ENCODE measurements at places on chromosomes 7 and 10.

DNA sequence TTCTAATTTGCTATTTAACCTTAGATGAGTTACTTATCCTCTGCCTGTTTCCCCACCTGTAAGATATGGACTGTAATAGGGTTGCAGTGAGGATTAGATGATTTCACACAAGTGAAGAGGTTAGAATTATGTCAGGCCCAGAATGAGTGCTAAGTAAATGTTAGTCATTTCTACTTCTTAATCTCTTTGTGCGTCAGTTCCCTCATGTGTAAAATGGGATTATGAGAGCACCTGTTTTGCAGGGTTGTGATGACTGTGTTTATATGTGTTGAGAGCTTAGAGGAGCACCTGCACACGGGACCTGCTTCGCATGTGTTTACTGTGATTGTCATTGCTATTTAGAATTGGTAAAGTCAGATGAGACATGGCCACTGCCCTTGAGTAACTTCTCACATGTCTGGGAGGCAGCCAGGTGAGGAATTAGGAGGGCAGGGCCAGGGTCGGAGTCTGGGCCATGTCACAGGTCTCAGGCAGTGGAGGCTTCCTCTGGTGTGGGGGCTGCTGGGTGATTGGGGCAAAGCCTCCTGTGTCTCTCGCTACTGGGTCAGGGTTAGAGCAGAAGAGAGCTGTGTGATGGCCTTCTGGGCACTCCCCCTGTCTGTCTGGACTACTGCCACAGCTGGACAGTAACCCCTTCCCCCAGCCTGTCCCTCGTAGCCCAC lies 106.7 kb downstream of the WDFY4 start:
- no peak for DNase-seq

DNA sequence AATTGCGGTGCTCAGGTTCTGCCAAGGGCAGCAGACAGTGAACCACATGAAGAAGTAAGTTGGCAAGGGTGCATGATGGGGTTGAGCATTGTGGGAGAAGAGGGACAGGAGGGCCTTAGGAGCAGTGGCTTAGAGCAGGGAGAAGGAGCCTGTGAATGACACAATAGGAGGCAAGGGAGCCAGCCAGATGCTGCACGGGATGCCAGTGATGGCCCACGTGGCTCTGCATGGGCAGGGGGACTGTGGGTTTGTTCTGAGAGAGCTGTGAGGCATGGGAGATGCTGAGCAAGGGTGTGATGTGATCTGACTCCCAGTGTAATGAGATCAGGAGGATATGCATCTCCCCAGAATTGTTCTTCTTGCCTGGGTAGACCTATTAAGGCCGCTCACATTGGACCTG lies 60.9 kb downstream of the C10orf90 start:
- DNase-seq: no peak

- DNase-seq: peak; percentile 60
Observed at GRCh38 chr7:2013381-2014311, 219.1 kb downstream of the MAD1L1 start.

DNA sequence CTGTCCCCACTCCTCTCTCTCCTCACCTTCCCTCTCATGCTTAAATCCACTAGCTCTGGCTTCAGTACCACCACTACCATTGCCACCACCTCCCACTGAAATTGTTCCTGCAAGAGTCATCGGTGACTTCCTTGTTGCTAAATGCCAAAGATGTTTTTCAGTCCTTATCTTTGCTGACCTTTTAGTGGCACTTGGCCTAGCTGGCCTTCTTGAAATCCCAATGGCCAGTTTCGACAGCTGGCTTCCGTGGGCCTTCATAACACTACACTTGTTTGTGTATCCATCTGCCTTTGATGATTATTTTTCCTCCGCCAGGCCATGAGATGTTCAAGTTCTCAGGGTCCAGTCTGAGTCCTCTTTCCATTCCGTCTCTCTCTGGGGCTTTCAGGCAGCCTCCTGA lies 118.2 kb upstream of the NANOS1 start:
- DNase-seq: no peak

GRCh38 chr10:66625709-66626590 lies 299.9 kb upstream of the LRRTM3 start:
- no peak for DNase-seq

- DNase-seq: no peak
Observed at GRCh38 chr10:131755200-131755599, 145.6 kb upstream of the PPP2R2D start.

DNA sequence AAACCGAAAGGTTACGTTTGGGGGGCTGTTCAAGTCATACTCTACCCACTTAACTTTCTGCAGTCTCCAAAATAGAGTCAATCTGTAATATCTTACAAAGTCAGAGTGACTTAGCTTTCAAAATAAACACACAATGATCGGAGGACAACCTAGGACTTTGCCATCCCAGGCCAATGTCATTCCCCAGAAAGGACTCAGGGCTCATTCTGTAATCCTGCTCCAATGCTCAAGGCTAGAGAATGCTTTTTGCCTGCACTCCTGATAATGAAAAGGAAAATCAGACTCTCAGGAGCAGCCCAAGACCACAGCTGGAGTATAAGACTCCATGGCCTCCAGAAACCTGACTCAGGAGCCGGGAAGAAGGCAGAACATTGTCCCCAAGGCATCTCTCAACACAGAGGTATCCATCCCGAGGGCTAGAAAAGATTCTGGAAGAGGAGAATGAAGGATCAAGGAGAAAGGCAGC lies 28.5 kb upstream of the ASCC1 start:
- no peak for DNase-seq

DNA sequence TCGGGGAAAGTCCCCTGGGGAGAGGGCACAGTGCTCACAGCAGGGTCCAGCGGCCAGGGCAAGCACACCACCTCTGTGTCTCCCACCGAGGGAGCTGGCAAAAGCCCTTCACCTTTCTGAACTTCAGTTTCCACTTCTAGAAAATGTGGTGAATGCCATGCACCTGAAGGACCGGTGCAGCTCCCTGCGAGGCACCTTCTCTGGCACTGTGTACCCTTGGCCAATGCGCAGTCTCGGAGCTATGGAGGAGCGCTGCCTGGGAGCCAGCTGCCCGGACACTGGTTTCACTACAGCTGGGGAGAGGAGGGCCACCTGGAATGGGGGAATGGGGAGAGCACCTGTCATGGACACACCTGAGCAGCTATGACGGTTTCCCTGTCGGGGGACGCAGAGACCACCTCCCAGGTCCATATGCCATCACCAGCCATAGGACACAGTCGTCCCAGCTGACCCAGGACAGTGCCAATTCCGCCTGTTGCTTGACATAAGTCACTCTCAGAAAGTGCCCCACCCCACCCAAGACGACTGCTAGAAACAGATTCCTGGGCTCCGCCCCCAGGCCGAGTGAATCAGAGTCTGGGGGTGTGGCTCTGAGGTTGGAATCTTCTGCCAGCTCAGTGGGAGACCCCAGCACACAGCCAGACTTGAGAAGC lies 16.8 kb downstream of the RASGEF1A start:
- DNase-seq: no peak

DNA sequence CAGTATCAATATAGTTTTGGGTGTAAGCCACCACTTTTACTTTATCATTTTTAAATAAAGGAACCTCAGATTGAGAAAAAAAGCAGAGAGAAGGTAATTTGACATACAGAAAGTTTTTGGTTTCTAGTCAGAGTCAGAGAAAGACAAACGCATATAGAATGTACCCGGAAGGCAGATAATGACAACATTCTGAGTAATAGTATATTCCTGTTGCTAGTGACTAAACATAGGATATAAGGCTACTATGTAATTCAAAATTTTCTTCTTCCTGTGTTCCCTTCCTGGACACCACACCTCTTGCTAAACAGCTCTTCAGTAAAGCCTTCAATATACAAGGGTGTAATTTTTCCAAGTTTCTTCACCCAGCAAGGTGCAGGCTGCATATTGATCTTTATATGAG lies 597.6 kb downstream of the PCDH15 start:
- DNase-seq: no peak

DNA sequence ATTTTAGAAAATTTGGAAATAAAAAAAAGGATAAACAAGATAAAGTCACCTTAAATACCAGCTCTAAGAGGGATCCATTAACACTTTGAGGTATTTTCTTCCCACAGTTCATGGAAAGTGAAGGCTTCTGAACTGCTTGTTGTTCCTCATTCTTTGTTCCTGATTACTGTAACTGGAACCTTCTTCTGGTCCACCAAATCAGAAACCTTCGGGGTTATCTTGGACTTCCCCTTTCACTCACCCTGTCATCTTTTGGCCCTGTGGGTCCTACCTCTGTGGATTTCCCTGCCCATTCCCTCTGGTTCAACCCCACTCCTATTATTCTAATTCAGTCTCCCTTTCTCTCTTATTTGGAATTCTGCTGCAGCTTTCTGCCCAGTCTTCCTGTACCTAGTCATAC lies 116.5 kb upstream of the PRPS1L1 start:
- DNase-seq: no peak

DNA sequence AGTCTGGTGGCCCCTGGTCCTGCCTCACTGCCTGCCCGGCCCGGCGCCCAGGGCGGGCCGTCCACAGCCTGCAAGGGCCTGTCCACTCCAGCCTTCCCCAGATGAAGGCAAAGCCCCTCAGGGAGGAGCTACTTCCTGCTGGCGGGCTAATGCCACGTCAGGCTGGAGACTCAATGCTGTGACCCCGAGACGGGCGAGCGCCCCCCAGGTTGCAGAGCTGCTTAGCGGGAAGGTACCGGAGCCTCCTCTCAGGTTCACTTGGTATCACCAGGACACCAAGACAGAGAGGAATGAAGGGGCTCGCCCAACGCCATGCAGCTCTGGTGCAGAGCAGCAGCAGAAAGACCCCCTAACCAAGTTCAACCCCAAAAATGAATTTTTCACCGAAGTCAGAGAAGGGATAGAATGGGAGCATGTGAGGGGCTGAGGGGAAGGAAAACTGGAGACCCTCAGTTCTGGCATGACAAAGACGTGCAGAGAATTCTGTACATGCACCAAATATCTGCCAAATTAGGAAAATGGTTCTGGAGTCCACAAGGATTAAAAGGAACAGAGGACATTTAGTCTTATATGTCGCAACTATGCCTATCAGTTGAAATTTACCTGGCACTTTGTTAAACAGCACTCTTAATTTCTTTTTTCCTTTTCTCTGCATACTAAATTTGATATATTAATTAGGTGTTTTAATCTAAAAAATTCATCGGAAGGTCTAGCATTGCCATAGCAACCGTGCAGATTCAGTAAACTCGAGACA lies 2.8 kb downstream of the STK32C start:
- DNase-seq: no peak

- no peak for DNase-seq
Observed at GRCh38 chr10:129293991-129294700, 172.9 kb upstream of the MGMT start.

GRCh38 chr7:22400150-22400814 lies 43.3 kb upstream of the RAPGEF5 start:
- no peak for DNase-seq

DNA sequence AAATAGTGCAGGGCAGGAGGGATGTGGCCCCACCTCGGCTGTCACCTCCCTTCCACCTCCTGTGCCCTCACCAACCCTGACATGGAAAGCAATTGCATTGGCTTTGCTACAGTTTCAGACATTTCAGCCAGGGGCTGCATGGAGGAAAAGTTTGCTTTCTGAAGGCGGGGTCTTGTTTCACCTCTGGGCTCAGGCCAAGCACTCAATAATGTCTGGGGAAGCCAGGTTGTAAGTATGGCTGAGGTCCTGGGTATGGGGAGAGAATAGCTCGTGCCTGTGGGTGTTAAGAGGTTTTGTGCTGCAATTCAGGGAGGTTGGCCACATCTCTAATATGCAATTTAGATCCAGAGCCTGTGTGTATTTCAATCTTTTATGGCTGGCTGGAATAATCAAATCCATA lies 238.4 kb upstream of the MKI67 start:
- no peak for DNase-seq

GRCh38 chr7:115953592-115954255 lies 76.8 kb downstream of the TFEC start:
- DNase-seq: no peak

- peak; percentile 74 for DNase-seq
Observed at GRCh38 chr10:73839276-73839966, 28.0 kb upstream of the NDST2 start.

DNA sequence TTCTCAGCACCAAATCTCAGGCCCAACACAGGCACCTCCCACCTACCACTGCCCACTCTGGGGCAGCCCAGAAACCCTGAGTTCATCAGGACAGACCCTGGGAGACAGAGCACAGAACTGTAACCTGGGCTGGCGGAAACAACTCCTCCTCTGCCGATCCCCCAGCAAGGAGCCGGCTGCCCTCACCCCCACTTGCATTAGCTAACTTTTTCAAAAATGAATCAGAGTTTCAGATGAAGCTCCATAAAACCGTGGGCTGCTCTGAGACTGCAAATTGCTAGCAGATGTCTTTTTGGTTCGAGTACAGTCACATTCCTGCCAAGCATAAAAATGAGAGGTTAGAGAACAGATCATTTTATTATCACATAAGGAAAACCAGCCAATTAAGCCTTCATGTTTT lies 93.4 kb upstream of the PARD3 start:
- no peak for DNase-seq

DNA sequence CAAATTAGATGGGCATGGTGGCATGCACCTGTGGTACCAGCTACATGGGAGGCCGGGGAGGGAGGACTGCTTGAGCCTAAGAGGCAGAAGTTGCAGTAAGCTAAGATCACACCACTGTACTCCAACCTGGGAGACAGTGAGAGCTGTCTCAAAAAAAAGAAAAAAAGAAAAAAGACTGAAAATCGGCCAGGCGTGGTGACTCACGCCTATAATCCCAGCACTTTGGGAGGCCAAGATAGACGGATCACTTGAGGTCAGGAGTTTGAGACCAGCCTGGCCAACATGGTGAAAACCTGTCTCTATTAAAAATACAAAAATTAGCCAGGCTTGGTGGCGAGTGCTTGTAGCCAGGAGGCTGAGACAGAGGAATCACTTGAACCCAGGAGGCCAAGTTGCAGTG lies 11.9 kb downstream of the RNF216 start:
- DNase-seq: no peak

GRCh38 chr10:34626158-34626880 lies 188.8 kb downstream of the PARD3 start:
- DNase-seq: no peak

DNA sequence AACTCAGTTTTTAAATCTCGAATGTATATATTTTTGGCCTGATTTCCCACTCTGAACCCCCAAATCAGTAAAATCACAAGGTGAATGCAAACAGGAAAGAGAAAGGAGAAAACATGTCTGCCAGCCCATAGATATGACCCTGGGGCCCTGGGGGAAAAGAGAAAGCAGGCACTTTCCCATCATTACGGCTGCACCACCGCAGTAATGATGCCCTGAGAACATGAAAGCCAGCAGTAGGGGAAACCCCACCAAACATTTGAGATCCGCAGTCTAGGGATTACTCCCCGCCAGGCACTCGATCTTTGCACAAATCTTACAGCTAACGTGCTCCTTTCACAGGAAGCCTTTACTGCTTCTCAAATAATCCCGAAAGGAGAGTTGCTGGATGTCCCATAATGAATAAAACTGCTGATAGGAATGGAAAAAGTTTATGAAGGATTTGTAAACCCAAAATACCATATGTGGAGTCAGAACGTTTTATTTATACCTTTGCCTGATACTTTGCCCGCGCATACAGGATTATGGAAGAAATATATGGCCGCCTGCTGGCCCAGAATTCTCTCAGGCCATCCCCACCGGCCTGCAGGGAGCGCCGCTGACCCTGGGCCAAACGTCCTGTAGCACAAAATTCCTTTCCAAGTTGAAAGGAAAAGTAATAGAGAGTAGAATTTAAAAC lies 180.0 kb upstream of the INHBA start:
- DNase-seq: no peak

- DNase-seq: no peak
Observed at GRCh38 chr7:142483659-142484317, 225.9 kb upstream of the PRSS58 start.

GRCh38 chr7:68682910-68683309 lies 915.4 kb upstream of the AUTS2 start:
- no peak for DNase-seq
